ENCODE measurements at places on chromosomes 5 and 9.

DNA sequence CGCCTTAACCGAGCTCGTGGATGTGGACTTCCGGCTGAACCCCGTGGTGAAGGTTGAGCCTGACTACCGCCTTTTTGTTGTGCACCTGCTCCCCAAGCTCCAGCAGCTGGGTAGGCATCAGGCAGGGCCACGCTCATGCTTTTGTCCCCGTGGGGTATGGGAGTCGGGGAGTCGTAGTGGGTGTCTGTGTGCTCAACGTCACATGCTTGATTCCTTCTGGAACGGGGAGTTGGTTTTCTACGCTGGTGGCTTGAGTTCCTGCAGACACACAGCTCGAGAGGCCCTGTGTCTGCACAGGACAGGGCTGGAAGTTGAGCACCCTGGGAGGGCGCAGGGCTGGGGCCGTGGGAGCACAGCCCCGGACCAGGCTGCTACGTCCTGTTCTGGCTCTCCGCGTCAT lies 8.0 kb downstream of the CEP72 start:
- DNase-seq, result no peak

DNA sequence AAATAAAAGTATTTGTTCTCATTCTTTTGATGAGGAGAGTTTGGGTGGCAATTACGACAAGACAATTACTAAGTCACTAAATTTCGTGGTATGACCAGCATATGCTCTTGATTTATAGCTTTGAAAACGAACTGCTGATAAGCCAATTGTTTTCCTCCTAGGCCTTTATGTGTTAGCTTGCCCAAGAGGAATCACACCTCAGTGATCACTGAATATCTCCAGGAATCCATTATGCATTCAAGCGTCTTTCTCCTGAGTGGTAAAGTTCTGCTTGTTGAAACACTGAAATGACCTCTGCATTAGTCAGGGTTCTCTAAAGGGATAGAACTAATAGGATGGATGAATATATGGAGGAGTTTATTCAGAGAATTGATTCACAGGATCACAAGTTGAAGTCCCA lies 677.7 kb upstream of the MEF2C start:
- no peak for DNase-seq

- no peak for DNase-seq
Measured at GRCh38 chr9:14391620-14392019, 77.7 kb upstream of the NFIB start.

DNA sequence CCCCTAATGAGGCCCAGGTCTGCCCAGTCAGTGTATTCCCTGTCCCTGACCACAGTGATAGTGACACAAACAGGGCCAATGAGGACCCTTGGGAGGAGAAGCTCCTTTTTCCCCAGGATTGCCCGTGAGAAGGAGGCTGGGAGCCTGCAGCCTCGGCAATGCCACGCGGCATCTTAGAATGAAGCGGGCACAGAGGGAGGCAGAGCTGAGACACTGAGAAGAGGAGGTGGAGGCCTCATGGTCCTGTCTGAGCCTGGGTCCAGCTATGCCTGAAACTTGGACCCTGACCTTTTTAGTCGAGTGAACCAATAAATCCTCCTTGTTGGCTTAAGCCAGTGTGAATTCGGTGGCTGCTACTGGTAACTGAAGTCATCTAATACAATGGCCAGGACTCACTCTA lies 28.4 kb downstream of the STC2 start:
- DNase-seq, result no peak

GRCh38 chr9:126591083-126591482 lies 22.6 kb upstream of the LMX1B start:
- DNase-seq, result no peak

- DNase-seq, result no peak
Measured at GRCh38 chr5:65190328-65191053, 291.2 kb downstream of the ADAMTS6 start.

DNA sequence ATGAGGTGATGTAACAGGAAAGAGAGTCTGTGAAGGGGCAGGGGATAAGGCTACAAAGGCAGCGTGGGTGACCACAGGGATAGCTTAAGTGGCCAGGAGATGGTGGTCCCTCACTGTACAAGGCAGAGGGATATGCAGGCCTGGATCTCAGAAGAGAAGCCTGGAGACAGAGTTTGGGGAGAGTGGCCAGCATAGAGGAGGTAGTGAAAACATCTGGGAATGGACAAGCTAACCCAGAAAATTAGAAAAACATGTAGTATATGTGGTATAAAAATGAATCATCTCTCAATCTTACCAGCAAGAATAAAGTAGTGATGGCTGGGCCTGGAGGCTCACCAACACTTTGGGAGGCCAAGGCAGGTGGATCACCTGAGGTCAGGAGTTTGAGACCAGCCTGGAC lies 349.2 kb upstream of the KLF4 start:
- DNase-seq, result no peak

GRCh38 chr9:126456441-126457174 lies 130.0 kb downstream of the MVB12B start:
- no peak for DNase-seq

GRCh38 chr5:175576096-175576495 lies 81.8 kb upstream of the HRH2 start:
- DNase-seq, result no peak

Data from activated CD4-positive, alpha-beta T cell treated with anti-CD3 and anti-CD28 coated beads, Interleukin-2, amount 50 U/mL, for 24 hours (primary cell).